ENCODE measurements at places on chromosomes 6 and 20.

DNA sequence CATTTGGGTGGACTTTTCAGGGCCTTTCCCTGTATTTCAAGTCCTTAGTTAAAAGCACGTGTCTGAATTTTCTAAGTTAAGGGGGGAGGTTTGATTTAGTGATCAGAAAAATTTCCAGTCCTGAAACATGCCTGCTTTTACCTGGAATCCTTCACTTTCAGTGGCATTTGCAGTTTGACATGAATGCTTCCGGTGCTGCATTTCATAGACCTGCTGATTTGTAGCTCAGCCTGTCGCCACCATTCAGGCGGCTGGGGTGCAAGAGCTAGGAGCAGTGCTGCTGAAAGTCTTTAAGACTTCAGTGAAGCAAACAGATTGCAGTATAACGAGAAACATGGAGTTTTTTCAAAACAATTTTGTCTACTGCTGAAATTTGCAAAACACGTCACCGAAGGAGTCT lies 14.0 kb downstream of the RPS6KA2 start:
- DNase-seq = no peak

DNA sequence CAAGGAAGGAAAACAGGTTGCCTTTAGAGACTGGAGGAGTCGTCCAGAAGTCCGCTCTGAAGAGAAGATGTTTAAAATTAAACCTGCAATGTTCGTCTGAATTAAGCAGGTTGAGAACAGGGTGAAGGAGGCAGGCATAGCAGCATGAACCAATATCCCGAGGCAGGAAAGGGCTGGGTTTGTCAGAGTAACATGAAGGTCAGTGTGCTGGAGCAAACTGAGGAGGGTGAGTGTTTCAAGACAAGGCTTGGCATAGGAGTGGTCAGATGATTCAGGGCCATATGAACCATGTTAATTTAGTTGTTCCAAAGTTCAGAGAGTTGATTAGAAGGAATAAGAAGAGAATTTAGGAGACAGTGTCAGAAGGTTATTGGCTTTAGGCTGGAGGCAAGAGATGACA lies 93.3 kb downstream of the UTRN start:
- no peak for DNase-seq

DNA sequence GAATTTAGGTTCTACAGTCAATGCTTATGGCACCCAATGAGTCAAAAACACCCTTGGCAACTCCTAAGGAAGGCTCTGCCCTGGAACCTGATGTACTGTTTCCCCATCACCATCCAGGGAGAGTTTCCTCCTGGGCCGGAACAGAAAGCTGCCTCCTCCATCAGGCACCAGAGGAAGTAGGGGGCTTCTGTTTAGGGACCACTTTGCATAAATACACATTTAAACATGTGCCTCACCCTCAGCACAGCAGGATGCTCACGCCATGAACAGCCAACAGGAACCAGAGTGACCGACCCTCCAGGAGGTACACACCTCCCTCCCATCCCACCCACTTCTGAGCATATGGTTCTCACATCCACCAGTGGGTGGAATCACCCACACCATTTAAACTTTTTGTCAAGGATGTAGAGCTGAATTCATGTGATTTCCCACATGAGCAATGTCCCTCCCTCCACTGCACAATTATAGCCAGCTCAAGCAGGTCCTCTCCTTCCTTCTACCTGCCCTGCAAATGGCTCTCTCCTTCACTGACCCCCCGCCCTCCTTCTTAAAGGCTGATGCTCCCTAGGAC lies 14.8 kb downstream of the DDRGK1 start:
- no peak for DNase-seq

DNA sequence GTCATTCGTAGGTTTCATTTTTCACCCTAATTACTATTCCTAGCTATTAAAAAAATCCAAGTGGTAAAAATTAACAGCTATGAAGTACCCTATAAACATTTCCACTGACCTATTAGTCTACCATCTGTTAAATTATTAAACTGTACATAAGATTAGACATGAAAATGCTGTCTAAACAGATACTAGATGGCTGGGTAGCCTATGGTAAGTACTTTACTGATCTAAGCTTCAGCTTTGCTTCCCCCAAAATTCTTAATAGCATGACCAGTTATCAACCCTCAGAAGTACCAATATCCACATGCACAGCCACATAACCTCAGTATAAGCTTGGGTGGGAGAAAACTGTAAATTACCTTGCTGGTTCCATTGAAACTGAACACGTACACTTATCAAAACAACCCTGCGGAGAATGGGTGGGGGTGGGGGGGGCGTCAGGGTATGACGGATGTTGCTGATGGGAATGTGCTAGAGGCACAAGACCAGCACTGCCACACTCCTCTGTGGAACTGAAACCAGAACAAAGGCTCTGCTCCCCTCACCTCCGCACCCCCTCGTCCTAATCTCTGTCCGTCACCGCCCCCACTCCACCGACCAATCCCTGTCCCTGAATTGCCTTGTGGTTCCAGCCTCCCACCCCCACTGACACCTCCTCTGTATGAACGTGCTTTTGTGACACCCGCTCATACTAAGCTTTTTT lies 45.3 kb downstream of the B4GALT5 start:
- peak; percentile 34 for DNase-seq

DNA sequence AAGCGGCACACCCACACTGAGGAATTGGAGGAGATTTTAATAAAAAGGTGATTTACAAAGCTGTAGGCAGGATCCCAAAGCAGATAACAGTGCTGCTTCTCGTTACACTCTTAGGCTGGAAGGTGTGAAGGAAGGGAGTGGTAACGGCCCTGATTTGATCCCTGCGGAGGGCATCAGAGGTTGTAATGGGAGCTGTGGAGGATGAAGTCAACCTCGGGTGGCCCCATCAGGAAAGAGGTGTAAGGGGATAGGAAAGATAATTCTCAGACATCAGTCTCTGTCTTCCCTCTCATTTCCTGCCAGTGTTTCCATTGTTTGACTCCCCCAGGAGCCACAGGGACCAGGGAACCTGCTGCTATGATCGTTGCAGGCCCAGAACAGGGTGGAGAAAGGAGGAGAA lies 245.7 kb upstream of the NOX3 start:
- no peak for DNase-seq

- DNase-seq = no peak
Measured at GRCh38 chr6:16504609-16505008, 256.7 kb downstream of the ATXN1 start.

GRCh38 chr6:83958241-83958685 lies 75.3 kb upstream of the MRAP2 start:
- no peak for DNase-seq

GRCh38 chr6:149031859-149032598 lies 285.2 kb downstream of the UST start:
- DNase-seq = no peak

DNA sequence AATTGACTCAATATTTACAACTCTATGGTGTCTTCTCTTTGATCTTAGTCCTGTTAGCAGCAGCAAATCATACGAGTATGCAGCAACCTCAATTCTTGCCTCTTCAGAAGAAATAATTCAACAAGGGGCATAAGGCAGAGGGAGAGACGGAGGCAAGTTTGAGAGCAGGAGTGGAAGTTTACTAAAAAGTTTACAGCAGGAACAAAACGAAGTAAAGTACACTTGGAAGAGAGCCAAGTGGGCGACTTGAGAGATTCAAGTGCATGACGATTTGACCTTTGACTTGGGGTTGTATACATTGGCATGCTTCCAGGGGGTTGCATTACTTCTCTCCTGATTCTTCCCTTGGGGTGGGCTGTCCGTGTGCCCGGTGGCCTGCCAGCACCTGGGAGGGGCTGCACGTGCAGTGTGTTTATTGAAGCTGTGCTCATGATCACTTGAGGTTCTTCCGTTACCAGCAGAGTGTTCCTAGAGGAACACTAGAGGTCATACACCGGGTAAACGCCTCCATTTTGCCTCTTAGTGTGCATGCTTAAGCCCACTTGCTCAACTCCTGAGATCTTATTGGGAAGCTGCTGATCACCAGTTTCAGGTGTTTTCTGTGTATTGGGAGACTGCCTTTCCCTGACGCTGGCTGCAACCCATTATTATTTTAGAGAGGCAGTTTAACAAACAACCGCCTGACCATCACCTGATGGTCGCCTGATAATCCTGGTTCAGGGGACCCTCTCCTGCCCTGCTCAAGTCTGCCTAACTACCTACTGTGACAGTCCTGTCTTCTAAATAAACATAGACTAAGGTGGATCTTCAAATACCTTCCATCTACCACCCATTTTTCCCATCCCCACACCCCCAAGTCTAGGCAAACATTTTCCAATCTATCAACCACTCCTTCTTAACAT lies 172.4 kb upstream of the MYLIP start:
- DNase-seq = no peak

DNA sequence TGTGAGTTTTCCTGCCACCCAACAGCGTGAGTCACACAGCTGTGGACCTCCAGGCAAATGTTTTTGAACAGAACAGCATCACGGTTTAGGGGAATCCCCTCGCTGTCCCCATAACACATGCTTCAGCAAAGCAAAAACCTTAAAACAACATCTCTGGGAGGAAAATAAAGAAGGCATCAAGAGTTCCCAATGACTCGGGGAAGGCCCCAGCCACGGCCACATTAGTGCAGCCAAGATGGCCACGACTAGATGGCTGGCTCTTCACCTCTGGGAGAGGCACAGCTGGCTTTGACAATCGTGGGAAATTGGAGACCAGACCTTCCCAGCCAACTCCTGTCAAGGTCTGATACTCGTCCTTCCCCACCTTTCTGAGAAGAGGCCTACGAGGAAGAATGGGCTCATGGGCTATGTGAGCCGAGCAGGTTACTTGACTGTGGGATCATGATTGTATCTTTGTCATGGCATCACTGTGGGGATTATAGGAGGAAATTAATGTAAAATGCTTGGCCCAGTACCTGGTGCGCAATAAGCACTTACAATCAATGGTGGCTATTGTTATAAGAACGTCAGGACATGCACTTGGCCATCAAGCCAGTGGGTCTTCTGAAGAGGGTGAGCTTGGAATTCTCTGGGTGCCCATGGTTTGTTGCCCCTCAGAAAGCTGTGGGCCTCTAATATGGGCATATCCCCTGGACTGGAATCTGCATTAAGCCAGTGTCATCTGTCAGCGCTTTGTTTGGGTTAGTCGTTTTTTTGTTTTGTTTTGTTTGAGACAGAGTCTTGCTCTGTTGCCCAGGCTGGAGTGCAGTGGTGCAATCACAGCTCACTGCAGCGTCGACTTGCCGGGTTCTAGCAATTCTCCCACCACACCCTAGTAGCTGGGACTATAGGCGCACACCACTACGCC lies 43.6 kb downstream of the FGD2 start:
- DNase-seq = peak; percentile 77

All from stimulated activated CD4-positive, alpha-beta T cell treated with anti-CD3 and anti-CD28 coated beads, Interleukin-2, amount 100 ng/mL, for 4 hours (primary cell).